ENCODE measurements at places on chromosomes 6 and 20.

GRCh38 chr6:148249679-148250375, 92.8 kb upstream of the SASH1 start:
- no peak for DNase-seq

DNA sequence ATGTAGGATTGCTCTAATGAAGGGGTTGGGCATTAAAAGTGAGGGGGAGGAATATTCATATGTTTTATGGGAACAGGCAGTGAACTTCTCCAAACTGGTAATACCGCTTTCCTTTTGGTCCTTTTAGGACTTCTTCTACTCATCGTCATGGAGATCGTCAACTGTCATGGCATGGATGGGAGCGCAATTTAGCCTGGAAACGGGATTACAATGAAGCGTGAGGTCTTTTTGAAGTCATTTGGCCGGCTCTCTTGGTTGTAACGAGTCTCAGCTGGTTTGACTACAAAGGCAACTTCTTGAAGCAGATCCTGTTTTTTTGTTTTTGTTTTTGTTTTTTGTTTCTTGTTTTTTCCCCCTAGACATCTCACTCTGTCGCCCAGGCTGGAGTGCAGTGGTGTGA, 1.4 kb upstream of the HLA-E start:
- DNase-seq, result no peak

DNA sequence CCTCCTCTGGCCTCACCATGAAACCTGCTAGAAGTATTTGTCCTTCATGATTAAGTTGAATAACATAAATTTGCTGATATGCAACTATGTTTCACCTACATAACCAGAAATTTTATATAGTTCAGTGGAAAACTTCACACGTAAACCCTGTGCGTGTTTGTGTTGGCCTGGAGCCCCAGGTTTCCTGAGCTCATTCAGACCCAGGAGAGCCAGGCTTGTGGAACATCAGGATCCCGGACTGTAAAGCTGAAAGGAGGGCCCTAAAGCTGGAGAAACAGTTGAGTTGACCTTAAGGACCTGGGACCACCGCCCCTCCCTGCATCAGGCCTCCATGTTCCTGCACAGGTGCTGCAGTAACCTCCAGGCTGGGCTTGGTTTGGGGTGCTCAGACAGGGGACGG, 3.1 kb upstream of the SPATS1 start:
- no peak for DNase-seq

- DNase-seq, result no peak
Measured at GRCh38 chr20:50224531-50225255, 34.1 kb downstream of the CEBPB start.
